Non-pigmented ciliary epithelial cell (primary cell): ENCODE measurements at places on chromosomes 11 and 22.

DNA sequence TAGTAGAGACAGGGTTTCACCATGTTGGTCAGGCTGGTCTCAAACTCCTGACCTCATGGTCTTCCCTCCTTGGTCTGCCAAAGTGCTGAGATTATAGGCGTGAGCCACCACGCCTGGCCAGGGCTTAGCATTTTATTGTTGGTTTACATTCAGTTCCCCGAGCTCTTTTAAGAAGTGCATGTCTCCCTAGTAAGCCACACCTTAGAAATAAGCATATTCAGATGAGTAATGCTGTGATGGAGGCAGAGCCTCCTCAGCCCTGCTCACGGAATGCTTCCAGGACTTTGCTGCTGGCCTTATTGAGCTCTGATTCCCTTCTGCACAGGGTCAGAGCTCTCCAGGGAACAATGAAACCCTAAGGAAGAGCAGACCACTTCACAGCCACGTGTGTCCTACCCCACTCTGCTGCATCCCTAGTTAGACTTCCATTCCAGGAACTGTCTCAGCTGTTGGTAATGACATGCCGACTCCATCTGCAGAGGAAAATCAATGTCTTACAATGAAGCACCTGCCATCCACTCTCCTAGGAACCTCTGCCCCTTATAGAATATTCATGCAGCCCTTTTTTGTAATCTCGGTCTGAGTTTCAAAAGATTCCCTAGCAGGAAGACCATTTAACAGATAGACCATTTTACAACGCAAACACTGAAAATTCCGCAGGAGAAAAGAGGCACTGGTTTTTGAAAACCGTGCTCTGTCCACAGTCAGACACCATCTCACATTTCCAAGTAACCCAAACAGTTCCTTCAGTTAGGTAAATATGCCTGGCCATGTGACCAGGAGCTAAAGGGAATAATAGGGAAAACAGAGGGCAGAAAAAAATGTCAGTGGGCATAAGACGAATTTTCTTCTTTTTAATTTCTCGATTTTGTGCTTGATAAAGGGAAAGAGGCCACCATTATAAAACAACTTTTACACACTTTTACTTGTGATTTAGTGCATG lies 1.7 kb upstream of the JAM3 start:
- DNase-seq = no peak

- DNase-seq = no peak
Observed at GRCh38 chr22:44171561-44171960, 9.2 kb upstream of the PARVG start.

DNA sequence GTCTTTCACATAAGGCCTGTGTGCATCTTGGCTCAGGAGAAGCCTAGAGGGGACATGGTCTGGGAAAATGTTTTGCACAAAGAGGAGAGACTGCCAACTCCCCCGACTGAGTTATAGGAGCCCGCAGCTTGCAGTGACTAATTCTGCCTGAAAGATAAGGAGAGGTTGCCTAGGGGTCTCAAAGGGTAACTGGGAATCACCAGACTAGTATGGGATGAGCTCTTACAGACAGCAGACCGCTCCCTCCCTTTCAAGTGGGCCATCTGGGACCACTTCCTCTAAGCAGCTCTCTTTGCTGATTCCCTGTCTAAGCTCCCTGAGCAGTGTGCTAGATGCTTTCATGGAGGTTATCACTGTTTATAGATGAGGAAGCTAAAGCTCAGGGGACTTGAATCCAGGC lies 105.1 kb downstream of the TENM4 start:
- DNase-seq = no peak

- no peak for DNase-seq
Observed at GRCh38 chr11:111155021-111155420, 90.5 kb upstream of the POU2AF2 start.

GRCh38 chr22:40210818-40211217 lies 33.1 kb downstream of the TNRC6B start:
- DNase-seq = no peak

DNA sequence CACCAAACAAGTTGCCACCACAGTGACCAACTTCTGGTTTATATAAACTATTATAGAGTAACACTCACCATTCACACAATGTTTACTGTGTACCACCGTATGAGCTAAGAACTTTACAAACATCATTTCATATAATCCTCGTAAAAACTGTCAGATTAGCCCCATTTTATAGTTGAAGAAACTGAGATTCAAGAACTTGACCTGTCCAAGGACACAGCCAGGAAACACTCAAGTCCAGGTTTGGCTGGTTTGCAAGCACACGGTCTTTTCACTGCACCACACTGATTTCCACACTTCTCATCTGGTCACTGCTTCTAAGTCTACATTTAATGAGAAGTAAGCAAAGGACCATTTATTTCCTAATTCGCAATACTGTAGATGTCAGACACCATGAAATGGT lies 3.7 kb downstream of the MORC2 start:
- DNase-seq = no peak

GRCh38 chr22:43171019-43171491 lies 15.9 kb downstream of the TTLL12 start:
- DNase-seq = no peak

DNA sequence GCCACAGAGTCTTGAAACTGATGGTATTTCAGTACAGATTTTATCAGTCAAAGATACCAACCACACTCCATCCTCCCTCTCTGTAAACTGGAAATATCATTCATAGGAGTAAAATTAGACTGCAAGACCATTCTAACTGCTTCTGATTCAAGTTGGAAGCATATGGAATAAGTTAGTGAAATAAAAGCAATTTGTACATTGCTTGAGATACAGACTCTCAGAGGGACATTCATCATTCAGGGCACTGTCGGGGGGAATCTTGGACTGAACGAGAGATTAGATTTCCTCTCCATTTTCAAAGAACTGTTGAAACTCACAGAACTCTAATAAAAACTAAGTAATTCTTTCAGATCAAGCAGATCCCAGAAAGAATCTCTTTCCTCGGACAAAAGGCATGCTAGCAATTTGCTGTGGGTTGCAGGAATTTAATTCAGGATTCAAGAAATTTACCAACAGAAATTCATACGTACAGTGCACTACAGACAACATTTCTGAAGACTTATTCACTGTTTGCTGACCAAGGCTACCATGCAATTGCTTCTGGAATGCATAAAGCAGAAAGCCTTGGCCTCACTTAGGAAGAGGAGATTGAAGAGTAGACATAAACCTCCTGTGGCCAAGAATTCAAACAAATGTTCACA lies 34.1 kb downstream of the PAMR1 start:
- DNase-seq = peak; percentile 88

GRCh38 chr11:33926671-33927552 lies 35.0 kb upstream of the LMO2 start:
- no peak for DNase-seq

DNA sequence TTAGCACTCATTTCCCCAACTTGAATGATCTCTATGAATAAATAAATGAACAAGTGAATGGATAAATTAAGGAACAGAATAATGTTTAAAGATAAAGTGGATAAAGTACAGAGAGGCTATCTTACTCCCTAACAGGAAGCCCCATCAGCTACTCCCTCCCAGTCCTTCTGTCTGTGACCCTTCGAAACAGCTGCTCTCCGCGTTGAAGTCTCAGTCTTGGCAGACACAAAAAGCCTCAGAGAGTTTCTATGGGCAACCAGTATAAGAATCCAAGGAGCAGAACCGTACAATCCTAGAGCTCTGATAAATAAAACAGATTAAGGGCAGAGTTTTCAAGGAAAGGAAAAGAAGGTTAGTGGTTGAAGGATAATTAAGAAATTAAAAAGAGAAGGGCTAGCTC lies 35.0 kb downstream of the GUCY1A2 start:
- DNase-seq = no peak

- DNase-seq = no peak
Observed at GRCh38 chr11:28003615-28004014, 104.3 kb downstream of the KIF18A start.

DNA sequence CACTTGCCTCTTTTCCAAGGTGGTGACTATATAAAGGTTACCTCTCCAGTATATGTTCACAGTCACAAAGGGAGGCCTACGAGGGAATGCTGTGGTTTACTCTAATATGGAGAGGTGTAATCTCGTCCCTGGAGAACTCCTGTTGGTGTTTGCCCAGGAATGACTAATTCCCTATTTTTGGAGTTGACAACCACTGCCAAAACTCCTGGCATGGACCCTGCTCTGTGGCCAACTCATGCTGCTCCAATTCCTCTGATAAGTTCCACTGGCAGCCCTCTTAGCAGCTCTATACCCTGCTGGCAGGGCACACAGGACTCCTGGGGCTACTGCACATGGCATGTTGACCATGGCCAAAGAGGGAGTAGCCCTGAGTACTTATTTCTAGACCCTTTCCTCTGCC lies 418.7 kb upstream of the ANO5 start:
- DNase-seq = no peak

- no peak for DNase-seq
Observed at GRCh38 chr11:83061883-83062282, 9.8 kb downstream of the RAB30 start.

DNA sequence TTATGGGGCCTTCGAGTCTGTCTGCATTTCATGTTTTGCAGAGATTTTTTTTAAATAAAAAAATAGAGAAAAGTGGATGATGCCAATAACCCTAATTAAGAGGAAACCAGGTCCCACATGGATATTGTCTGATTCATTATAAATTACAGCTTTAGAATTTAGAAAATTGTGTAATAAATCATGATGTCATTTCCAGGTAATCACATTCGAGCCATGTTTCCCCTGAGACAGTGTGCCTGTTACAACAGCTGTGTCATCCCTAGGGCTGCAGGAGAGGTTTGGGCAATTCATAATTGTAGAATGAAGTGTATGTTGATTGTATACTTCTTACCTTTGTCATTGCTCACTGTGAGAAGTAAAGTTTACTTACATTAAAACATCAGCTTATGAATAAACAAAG lies 38.3 kb downstream of the NCAM1 start:
- DNase-seq = no peak

GRCh38 chr11:15539645-15540044 lies 424.9 kb downstream of the INSC start:
- no peak for DNase-seq

DNA sequence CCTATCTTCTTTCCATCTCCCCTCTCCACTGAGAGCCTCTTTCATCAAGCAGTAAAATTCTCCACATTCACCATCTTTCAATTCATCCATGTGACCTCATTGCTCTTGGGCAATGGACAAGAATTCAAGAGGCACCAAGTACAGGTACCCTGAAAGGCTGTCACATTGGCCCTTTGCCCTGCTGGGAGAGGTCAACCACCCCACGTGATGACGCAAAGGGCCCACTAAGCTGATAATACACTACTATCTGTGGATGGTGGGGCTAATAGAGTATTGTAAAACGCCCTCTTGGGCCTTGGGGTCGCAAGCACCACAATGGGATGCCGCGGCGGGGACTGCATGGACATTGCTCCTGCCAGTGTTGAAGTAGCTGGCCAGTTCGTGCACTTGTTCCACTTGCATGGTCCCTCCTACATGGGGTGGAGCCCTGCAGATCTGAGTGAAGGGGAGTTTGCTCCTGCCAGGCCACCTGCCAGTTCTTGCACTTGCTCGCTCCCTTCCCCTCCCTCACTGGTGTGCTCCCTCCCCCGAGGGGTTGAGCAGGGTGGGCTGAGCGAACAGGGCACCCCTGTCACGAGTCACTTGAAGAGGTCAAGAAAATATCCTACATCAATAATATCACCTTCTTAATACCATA lies 1578.8 kb upstream of the RAG2 start:
- DNase-seq = no peak

DNA sequence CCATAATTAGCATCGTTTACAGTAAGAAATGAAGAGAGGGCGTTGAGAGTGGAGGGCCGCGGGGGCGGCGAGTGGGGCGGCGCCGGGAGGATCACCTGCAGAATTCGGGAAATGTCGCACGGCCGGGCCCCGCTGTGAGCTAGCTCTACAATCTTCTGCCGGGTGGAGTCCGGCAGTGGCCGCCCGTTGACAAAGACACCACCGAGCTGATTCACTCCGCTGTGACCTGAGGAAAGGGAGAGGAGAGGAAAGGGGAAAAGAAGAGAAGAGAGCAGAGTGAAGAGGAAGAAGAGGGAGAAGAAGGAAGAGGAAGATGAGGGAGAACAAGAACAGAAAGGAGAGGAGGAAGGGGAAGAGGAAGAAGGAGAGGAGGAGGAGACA lies 8.5 kb downstream of the PAX6 start:
- DNase-seq = no peak

DNA sequence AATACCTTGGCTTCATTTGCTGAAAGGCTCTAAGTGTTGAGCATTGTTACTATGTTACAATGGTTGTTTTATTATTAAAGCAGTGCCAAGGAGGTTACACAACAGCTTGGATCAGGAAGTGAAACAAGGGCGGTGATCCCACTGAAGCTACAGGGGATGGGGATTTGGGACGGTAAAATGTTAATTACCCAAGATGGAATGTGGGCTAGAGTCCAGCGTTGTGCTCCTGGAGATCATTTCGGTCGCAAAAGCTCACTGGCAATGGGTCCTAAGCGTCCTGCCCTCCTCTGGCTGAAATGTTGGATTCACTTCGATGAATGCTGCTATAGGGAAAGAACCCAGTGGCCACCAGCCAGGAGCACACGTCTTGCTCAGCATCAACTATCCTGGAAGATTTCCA lies 48.3 kb downstream of the FAM83F start:
- no peak for DNase-seq

DNA sequence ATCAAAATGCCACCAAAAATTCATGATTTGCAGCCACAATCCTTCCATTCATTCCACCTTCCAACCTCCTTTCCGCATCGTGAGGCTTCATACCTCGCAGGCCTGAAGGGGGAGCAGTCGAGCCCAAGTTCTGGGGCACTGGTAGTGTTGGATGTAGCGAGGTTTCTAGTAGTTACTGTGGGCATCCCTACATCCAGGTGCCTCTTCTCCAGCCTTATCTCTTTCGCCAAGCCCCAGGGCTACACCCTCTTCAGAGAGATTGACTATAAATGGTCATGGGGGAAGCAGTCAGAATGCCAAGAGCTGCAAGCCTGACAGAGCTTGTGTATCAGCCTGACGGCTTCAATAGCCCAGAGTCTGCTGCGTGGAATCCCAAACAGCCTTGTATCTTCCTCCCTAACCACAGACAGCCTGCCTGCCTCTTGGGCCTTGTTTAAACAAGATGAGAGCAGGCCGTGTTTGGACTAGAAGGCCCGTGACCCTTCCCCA lies 28.9 kb downstream of the CLMP start:
- DNase-seq = peak; percentile 73

DNA sequence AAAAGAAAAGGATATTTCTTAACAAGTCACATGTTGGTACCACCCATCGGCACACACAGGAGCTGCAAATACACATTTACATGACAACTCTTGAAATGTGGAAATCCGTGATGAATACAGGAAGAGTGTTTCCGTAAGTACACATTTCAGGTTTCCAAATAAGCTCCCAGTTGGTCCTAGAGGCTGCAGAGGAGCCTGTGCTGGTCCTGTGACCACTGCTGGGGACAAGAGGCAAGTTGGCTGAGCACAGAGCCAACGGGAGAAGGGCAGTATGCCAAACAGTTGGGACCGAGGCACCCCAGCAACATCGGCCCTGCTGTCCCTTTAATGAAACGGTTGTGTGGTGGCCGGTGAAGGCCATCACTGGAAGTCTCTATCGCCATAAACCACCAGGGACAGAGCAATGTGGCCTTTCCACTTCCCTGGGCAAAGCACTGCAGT lies 38.5 kb upstream of the ARFGAP3 start:
- no peak for DNase-seq
